ENCODE measurements at places on chromosomes 12 and 14. TPM values are rescaled to one million over a fixed set of nuclear protein-coding genes. Genes with fewer than 3 reads are reported as not detected.

DNA sequence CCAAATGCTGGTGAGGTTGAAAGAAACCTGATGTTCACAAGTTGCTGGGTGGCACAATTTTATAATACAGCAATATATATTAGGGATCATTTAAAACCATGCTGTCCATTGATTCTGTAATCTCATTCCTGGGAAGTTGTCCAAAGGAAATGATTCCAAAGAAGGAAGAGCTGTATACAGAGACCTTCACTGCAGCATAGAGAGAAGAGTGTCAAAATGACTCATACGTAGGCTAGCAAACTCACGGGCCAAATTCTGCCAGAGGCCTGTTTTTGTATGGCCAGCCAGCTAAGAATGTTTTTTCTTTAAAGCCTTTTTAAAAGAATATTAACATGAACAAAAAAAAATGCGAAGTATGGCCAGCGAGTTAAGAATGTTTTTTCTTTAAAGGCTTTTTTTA lies 69.2 kb upstream of the MED13L start:
- DNase-seq: no peak

The WDHD1 gene
- total RNA-seq: 1.1 TPM

DNA sequence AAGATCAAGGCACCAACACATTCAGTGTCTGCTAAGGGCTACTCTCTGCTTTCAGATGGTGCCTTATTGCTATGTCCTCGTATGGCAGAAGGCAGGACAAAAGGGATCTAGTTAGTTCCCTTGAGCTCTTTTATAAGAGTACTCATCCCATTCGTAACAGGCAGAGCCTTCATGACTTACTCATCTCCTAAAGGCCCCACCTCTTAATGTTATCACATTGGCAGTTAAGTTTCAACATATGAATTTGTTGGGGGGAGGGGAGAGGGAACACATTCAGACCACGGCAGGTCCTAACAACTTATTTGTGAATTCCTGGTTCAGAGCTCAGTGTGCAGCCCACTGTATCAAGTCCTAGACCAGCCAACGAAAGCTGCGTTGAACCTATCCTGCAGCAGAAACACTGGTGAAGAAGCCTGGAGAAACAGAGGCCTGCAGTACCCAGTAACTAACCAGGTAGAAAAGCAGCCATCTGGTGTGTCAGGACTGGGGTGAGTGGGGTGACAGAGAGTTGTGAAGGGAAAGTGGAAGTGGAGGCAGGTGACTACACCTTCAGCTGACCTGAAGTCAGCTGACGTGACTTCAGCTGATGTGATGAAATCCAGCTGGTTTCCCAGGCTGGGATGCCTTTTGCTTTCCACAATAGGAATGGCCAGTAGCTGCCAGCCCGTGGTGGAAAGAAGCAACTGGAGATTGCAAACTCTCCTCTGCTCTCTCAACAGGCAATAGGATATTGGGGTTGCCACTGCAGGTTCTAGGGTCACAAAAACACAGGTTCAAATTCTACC lies 101.6 kb upstream of the PLXNC1 start:
- no peak for DNase-seq

- DNase-seq: peak; percentile 71
These were observed 830 bp upstream of the MIS18BP1 start for GRCh38 chr14:45253754-45254310.

DNA sequence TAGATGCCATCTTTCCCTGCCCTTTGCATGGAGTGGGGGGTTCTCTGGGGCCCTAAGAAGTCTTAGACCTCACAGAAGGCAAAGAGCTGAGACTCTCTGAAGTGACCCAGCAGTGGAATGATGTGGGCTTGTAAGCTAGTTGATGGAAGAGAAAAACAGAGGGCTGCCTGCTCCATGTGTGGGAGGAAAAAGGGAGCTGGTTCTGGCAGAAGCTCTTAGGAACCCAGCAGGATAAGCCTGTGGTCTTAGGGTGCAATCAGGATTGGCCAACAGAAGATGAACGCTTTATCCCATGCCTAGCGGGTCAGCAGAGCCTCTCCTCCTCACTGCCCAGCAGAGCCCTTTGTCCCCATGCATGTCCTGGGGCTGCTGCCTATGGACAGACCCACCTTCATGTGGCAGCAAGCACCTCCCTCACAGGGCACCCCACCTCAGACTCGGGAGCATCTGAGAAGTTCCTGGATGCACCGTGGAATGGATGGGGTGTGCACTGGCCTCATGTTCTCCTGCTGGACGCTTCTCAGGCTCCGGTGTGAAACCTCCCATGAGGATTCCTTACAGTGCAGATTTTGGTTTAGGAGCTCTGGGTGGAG lies 152.7 kb downstream of the ADGRD1 start:
- peak; percentile 24 for DNase-seq

The CYP27B1 gene
- total RNA-seq: not detected

- no peak for DNase-seq
These were observed at the start of gene COX8C for GRCh38 chr14:93346926-93347721. Gene COX8C, plus strand, starts transcription at chr14:93347182. Its CDS starts 87 bp downstream, at chr14:93347269.

The TDG gene
- 24.1 TPM for total RNA-seq

GRCh38 chr14:55333711-55334485 lies 62.7 kb downstream of the FBXO34 start:
- DNase-seq: no peak

DNA sequence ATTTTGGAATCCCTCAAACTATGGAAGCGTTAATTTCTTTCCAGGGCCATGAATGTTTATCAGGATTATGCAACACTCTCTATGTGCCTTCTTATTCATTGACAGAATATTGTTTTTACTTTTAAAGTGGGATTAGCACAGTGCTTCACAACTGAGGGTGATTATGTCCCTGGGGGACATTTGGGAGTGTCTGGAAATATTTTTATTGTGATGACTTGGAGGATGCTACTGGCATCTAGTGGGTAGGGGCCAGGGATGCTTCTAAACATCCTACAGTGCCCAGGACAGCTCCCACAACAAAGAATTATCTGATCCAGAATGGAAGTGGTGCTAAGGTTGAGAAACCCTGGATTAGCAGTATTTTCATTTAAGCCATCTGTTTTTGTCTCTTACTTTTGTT lies 338.5 kb upstream of the SOX5 start:
- DNase-seq: no peak

The KLHL33 gene
- 0.83 TPM for total RNA-seq

The L3HYPDH gene
- total RNA-seq: 31.5 TPM

- DNase-seq: no peak
These were observed 6.2 kb upstream of the ATP6V0A2 start for GRCh38 chr12:123705935-123706334.

DNA sequence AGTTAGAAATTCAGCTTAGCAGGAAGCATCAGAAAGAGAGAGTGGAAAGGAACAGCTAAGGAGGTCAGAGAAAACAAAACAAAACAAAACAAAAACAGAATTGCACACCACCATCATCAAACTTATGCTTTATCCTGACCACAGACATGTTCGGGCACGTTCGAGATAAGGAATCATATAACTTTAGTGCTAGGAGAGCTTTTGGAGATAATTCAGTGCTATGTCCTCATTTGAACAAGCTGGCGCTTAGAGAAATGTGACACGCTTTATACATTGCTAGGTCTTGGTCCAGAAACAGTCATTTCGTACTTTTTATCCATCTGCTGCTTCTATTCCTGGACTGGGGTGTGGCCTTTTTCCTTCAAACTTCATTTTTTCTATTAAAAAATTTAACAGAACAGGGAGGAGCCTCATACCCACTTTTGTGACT lies 213.1 kb downstream of the PTPRO start:
- DNase-seq: no peak

The XPOT gene
- total RNA-seq: 29.9 TPM

- no peak for DNase-seq
These were observed 68.2 kb upstream of the IGF1 start for GRCh38 chr12:102548543-102548942.

DNA sequence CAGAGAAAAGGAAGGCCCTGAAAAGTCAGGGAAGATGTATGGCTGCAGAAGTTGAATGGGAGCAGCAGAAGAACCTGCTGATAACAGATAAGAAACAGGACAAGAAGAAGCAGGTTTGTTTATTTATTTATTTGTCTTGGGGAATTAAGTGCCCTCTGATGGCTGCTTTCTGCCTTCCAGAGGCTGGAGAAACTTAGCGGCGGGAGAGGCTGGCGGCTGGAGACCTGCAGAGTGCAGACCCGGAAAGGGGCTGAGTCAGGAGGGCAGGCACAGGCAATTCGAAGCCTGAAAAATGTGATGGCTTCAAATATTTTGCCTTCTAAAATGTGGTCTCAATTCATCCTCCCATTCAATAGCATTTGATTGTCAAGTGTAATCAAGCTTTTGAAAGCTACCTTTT lies 168.2 kb upstream of the GZMB start:
- no peak for DNase-seq

DNA sequence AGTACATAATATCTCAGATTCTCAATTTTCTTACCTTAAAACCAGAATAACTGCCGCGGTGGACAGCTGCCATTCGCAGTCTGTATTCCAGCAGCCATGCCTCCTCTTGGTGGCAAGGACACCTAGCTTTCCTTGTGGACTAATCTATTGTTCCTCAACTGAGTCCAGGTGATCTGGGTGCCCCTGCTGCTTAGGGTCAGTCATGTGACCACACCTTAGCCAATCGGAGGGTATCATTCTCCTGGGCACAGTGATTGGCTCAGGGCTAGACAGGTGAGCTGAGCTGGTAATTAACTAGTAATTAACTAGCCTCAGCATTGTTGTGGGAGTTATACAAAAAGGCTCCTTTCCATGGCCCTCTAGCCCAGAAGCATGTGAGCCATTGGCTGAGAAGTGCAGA lies 55.0 kb downstream of the RIMBP2 start:
- no peak for DNase-seq

The OR4E2 gene
- total RNA-seq: not detected

DNA sequence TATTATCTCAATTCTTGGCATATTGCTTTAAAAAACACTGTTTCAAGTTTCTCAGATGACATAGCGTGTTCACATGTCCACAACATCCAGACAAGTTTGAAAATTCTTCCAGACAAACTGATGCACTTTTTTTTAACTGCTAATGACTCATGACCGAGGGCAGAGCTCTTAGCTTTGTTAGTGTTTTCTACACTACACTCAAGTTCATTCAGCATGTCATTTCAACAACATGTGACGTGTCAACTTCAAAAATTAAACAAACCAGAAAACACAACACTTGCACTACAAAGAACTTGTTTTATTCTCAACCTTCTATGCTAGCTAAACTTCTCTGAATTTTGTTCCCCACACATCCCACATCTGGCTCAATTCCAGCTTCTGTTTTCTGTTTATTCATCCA lies 1186.3 kb upstream of the FLRT2 start:
- no peak for DNase-seq

DNA sequence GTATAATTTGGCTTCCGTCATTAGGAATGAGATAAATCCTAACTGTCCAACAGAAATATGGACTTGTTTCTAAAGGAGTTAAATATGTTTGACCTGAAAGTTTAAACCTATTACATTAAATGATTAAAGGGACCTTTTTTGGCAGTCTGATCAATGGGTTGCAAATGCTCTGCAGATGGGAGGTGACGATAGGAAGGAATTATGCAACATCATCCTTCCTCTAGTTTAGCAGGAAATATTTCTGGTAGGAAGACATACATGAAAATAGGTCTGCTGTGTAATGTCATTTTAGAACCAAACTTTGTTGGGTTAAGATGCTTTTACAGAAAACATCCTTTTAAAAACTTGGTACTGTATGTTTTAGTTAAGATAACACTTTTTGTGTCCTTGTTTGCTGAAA lies 2.6 kb downstream of the LRRC10 start:
- DNase-seq: no peak

The AKAP6 gene
- total RNA-seq: 33.5 TPM

Measured in sigmoid colon (tissue), 7 donors.